M059J (cell line): ENCODE measurements at places on chromosomes 13 and 19. TPM values are rescaled to one million over a fixed set of nuclear protein-coding genes. Genes with fewer than 3 reads are reported as not detected.
A peak's percentile ranks its signal among the peaks of the same experiment; 100 is the strongest.

DNA sequence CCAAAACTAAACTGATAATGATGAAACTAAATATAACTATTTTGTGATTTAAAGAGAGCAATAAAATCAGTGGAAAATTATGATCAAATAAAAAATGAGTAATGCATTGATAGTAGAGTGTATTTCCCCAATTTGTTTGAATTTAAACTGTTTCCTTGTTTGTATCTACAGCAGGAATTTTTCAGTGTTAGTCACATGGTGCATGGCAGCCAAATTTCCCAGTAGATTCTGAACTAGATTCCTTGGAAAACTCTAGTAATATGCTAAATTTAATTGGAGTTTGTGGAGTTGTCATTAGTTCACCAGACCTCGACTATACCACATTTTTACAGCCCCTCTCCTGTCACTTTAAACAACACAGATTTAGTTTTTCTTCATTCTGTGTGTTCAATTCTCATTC, 156.2 kb downstream of the PCCA start:
- DNase-seq: no peak

DNA sequence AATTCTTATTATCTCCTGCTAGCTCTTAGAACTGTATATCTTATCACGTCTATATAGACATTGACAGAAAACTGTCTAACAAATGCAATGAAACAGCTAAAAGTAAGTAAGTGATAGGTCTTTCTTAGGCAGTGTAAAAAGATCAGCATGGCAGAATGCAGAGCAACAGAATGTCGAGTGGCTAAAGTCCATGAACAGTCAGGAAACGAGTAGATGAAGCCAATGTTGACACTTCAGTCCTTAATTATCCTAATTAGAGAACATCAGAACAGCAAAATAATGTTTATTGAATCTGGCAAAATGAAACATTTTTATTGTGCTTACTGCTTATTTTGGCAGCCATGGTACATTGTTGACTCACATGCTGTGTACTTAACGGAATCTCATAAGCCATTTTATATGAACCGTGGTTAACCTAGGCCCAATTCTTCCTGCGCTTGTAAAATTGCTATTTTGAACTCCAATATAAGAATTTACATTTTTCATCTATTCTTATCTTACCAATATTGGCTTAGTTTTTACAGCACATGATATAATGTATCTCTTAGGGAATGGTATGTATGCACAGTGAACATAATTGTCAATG, 748.1 kb downstream of the DACH1 start:
- DNase-seq: no peak

DNA sequence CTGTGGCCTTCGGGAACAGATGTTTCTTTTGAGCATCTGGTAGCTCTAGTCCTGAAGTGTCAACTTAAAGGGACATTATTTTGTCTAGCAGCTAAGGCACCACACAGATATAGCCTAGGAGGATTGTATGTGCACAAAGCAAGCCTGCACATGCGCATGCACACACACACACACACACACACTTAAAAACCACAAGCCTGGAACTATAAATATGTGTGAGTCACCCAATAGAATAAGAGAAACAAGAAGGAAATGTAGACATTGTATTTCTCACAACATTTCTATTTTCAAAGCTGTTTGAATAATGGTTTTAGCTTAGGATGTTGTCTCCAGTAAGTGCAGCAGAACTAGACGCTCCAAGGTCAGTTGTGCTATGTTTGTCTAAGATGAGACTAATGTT, 516.5 kb downstream of the SUCLA2 start:
- DNase-seq: peak; percentile 67

- DNase-seq: peak; percentile 71
Observed at GRCh38 chr19:10516671-10517286, 468 bp downstream of the S1PR5 start.

GRCh38 chr19:6372594-6373095, at the start of gene ALKBH7:
ALKBH7 (plus strand) TSS chr19:6372794; CDS start chr19:6372821, 27 bp downstream.
- peak; percentile 100 for DNase-seq

- DNase-seq: peak; percentile 79
Observed at GRCh38 chr19:35760711-35761349, 2.9 kb downstream of the PROSER3 start.

DNA sequence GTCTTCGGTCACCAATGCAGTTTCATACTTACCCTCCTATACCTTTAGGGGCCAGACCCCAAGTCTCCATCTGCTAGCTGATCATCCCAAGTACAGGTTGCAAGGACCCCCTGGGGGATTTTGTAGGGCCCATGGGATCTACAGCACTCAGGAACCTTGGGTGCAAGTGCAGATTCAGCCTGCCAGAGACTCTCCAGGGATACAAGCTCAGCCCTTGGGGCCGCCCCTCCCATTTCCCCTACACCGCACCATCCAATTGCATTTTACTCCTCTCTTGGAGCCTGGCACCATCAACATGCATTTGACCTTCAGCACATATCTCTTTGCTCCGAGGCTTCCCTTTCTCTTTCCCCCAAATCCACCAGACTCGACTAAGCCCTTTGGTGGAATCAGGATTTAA, 154.7 kb upstream of the ZNF536 start:
- DNase-seq: no peak

- no peak for DNase-seq
Observed at GRCh38 chr19:51274049-51274770, 23.3 kb downstream of the SIGLECL1 start.

Gene WASF3
- 4.7 and 10.1 TPM in 2 replicates for total RNA-seq

Gene ZNF560
- total RNA-seq: 0.10 and 1.7 TPM in 2 replicates

Gene VRK3
- total RNA-seq: 34.0 and 41.9 TPM in 2 replicates

Gene FAM216B
- not detected in 2 replicates for total RNA-seq

Gene PGLYRP1
- not detected in 2 replicates for total RNA-seq
